Upper lobe of right lung (tissue), 1 donor: ENCODE measurements at places on chromosomes 6 and 20.

- DNase-seq, result no peak
Measured at GRCh38 chr6:130980310-130981032, 82.6 kb downstream of the EPB41L2 start.

GRCh38 chr6:109023356-109023925 is 71.2 kb downstream of the SESN1 start:
- no peak for DNase-seq

GRCh38 chr20:64065974-64066343 is 3.0 kb downstream of the TCEA2 start:
- DNase-seq, result no peak

DNA sequence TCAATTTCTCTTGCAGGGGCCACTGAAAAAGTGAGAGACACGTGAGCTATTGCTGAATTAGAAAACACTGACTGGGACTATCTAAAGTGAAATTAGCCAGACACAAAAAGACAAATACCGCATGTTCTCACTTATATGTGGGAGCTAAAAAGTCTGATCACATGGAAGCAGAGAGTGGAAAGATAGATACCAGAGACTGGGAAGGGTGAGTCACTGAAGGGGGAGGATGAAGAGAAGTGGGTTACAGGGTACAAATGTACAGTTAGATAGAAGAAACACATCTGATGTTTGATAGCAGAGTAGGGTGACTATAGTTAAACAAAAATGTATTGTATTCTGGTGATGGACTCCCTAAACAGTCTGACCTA is 13.4 kb downstream of the CST3 start:
- DNase-seq, result no peak

DNA sequence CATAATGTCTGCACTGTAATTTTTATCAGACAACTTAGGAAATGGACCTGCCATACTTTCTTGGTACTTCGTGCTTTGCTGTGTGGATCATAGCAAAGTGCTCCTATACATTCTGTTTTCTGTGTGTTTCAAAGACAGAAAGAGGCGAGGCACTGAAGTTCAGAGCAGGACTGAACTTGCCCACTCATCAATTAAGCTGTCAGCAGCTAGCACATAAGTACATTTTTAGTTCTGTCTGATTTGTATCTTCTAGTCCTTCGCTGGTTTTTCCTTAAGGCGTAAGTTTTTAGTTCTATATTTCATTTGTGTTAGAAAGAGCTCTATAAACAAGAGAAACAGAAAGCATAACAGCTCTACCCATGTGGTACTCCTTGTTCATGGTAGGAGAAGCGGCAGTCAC is 42.1 kb downstream of the MAP3K4 start:
- no peak for DNase-seq

- no peak for DNase-seq
Measured at GRCh38 chr6:50585441-50586330, 127.6 kb upstream of the TFAP2D start.

GRCh38 chr20:23115822-23116221 is 29.7 kb upstream of the CD93 start:
- no peak for DNase-seq

- no peak for DNase-seq
Measured at GRCh38 chr6:117444600-117444999, 18.9 kb upstream of the ROS1 start.

DNA sequence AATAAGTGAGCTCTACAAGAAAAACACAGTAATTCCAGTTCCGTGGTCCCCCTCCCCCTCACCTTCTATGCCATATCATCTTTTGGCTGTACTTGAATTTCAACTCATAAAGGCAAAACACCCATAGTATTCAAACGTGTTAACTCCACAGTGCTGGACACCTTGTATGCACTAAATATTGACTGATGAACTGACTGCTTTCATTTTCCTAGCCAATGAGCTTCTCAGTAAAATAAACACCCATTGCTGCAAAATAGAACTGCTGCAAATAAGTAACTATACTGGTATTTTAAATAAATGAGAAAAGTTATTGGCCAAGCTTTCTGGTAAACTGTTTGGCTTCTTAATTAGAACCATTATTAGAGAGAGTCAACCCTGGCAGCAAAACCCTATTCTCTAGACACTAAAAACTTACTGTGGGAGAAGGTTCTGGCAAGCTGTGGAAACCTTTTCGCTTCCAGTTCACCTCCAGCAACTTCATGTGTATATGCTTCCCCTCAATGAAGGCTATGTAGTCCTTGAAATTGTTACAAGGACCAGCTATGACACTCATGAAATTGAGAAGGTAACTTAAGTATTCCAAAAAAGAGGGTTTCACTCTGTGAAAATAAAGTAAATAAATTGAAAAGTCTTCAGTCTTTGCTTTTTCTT is 86.0 kb downstream of the MBOAT1 start:
- no peak for DNase-seq

DNA sequence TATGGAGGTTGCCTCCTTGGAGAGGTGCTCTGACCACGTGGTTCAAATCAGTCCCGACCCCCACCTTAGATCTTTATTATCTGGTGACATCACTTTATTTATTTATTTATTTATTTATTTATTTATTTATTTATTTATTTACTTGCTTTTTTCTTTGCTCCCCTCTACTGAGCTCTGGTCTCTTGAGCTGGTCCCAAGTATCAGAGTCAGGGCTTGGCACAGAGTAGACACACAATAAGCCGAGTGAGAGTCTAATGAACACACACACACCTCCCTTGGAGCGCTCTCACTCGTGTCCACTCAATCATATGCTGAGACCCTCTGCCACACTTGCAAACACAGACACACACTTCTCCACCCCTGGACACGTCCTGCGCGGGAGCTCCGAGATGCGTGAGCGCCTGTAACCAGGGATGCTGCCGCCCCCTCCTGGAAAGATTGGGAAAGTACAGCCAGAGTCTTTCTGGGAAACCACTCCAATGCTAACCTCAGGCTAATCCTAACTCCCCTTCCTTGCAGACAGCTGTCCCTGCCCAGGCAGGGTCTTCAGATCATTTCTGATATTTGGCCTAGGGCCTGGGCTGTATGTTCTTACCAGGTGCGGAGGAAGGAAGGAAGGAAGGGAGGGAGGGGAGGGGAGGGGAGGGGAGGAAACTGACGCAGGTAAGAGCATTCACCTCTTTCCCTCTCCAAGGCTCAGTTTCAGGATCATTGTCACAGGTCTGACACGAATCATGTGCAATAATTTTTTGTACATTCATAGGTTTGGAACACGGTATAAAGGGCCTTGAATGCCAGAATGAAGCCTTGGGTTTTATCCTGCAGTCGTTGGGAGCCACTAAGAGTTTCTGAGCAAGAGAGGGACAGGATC is 70.9 kb downstream of the STK35 start:
- peak; percentile 80 for DNase-seq

DNA sequence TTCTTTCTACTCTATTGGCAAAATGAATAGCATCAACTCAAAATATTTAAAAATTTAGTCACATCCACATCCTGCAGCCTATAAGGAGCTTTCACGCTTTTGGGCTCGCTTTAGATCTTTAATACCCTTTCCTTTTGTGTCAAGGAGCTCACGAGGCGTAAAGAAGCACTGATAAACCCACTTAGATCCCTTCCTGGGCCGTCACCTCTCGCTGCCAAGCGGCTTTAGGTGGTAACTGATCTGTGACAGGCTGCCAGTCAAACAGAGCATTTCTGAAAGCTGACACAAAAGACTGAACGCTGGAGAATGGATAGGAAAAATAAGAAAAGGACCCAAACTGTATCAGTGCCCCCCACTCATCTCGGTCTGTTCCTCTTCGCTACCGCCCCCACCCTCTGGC is 385.7 kb upstream of the MMS22L start:
- DNase-seq, result no peak

- DNase-seq, result no peak
Measured at GRCh38 chr6:133548423-133549159, 307.4 kb downstream of the EYA4 start.

GRCh38 chr6:29927275-29927569 is 15.1 kb upstream of the HLA-A start:
- no peak for DNase-seq

GRCh38 chr6:13131935-13132661 is 196.2 kb downstream of the TBC1D7 start:
- no peak for DNase-seq

- DNase-seq, result no peak
Measured at GRCh38 chr6:100126790-100127484, 132.9 kb upstream of the MCHR2 start.

DNA sequence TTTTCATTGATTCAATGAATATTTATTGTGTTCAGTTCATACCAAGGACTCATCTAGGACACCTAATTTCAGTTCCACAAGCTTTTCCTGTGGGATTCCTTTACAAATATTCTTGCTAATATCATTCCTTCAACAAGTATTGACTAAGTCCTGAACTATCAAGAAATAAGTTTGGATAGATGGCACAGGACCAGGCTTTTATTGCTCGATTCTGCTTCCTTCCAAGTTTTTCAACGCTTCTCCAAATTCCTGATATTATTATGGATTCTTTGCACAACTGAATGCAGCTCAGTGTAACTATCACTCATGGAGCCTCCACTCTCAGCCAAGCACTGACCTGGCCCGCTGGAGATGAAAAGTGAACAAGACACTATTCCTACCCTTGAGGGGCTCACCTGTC is 32.7 kb upstream of the COL21A1 start:
- no peak for DNase-seq

GRCh38 chr20:17490501-17490900 is 40.7 kb downstream of the BFSP1 start:
- DNase-seq, result no peak

GRCh38 chr6:143223895-143224294 is 163.2 kb downstream of the AIG1 start:
- no peak for DNase-seq

DNA sequence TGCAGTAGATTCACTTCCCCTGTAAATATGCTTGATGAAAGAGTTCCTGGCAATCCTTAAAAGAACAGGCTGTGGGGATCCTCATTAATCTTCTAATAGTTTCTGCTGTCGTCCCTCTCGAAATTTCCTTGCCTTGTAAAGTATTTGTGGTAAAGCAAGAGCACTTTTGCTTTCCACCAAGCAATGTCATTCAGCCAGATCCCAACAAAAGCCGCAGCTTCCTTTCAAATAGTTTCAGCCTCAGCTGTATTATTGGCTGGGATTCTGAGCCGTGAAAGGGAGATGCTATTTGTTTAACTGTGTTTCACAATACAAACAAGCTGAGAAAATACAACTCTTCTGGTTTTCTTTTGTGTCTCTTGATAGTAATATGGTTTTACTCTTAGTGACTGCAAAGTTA is 48.9 kb upstream of the EPHA7 start:
- DNase-seq, result no peak

DNA sequence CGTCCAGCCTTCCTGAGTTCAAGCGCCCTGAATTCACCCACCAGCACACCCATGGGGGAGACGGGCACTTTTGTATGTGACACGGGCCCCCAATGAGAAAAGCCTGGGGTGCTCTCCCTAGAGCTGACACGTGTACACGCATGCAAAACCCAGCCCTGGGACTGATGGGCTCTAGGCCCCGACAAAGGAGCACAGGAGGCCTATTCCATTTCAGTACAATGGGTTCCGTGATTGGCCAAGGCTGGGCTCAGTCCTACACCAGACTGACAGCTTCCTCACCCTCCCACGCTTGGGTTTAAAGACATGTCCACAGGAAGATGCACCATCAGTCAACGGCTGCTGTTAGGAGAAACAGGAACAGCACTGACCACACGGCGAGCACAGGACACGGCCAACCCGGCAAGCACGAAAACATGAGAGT is 8.8 kb downstream of the ZBTB46 start:
- DNase-seq, result no peak

GRCh38 chr6:49409951-49410542 is 53.0 kb downstream of the MMUT start:
- peak; percentile 48 for DNase-seq

GRCh38 chr6:90703336-90703735 is 116.5 kb upstream of the MAP3K7 start:
- no peak for DNase-seq

GRCh38 chr20:17938871-17939619 is 29.5 kb downstream of the SNX5 start:
- peak; percentile 76 for DNase-seq

DNA sequence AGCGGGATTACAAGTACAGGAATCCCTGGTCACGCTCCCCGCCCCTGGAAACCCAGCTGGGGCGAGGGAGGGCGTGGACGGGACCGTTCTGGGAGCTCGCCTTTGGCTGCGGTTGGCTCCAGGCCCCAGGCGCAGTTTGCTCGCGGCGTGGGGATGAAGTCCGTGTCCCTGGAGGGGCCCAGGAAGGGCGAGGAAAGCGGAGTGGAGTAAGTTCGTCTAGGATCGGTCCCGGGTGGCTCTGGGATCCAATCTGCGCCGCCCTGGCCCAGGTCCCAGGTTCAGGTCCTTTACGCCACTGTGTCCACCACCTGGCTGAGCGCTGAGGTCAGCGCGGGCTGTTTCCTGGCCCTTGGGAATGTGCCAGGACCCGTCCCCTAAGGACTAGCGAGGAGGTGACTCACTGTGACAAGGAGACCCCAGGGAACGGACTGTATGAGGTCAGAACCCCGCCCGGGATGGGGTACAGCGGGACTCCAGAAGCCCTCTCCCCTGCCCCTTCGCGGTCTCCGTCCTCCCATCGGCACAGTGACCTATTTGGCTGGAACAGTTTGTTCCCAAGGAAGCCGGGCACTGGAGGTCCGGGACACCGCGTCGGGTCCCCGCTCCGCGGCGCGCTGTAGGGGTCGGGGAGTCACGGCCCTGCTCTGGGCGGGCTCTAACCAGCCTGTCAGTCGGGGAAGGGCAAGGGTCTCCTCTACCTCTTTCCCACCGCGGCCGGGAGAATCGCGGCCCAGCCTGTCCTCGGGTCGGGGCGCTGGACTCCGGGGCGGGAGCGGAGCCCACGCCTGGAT is 724 bp downstream of the CDKN1A start:
- DNase-seq, result peak; percentile 88

- DNase-seq, result no peak
Measured at GRCh38 chr6:1043458-1043836, 268.5 kb upstream of the FOXQ1 start.

DNA sequence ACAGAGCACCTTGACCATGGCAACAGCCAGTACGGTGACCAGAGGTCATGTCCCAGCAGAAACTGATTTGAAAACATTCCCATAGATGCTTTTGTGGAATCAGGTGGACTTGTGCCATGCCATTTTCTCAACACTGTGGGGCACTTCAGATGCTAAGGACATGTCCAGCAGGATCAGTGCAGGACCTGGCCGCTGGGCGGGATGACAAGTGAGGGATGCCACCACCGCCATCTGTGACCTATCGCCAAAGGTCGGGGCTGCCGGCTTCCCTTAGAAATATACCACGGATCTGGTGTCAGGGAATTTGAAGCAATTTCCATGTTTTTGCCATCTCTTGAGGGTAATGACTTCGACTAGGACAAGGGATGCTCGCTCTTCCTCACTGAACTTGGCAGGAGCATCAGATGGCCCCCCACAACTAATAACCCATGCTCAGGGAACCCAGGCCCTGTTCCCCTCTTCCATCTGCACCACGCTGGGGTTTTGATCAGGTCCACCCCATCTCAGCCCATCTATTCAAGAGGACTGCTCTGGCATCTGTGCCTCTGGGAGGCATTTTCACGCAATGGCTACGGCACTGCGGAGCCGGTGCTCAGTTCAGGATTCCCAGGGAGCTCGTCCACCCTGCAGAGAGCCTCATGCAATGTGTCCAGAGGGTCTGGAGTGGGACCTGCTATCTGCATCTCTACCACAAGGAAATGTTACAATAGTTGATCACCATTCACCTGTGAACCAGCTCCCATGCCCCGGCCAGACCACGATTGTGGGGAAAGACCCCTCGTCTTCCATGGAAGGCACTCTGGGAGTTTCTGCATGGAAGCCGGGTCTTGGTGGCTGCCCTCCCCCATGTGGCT is 302.6 kb downstream of the TAF4 start:
- DNase-seq, result no peak

GRCh38 chr6:99789767-99790166 is 183.1 kb downstream of the PRDM13 start:
- no peak for DNase-seq
